ENCODE measurements at places on chromosomes 7 and 10.

DNA sequence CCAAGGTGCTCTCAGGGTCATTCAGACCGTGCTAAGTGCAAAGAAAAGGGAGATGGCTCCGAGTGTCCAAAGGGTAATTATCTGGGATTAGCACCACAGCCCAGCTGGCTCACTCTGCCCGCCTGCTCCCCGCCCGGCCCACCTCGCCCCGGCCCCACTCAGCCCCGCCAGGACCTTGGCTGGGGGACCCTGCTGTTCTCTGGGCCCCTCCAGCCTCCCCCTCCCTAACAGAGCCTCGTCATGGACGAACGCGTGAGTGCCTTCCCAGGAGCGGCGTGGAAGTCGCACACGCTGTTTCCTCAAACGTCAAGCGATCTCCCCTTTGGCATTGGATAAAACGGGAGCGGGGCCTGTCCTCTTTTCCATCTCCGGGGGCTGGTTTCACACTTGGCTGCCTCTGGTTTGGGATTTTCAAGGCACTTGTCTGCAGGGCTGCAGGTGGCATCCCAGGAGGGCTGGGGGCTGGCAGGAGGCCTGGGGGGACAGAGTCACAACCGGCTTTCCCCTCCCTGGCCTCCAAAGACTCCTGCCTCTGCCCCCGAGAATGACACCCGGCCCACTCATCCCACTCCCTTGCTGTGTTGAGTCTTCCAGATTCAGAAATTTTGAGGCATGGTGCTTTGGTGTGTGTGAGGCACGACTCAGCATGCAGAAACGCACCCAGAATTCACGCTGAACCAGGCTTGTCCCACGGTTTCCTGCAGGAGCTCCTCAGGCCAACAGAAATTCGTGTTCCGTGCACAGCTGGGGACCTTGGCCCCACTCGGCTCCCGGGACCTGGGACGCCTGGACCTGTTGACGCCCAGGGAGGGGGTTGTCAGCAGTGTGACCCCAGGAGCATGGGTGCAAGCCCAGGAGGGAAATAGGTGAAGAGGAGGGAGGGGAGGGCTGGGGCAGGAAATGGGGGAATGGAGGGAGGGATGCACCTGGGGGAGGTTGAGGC lies 110.0 kb downstream of the PDGFA start:
- DNase-seq, result no peak

DNA sequence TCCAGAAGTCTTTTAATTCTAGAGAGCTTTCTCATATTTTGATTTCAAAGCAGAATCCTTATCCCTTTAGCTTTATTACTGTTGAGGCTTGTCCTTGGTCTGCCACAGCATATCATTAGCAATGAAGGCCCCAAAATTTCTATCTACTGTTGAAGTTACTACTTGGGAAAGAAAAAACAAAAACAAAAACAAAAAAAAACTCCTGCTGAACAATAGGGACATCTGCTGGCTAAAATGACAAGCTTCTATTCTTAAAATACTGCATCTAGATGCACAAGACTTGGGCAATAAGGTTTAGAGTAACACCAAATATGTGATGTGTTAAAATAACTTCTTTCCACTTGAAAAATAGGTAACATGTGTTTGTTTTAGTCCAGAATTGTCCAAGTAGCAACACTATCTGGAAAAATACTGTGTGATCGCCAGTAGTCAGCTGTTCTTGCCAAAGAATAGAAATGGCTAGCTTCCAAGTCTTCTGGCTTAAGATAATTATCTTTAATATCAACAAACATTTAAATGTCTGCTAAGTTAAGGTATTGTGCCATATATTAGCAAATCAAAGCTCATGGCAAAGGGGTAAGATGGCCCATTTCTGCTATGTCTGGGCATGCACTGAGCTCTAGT lies 3.8 kb upstream of the DMTF1 start:
- DNase-seq, result no peak

DNA sequence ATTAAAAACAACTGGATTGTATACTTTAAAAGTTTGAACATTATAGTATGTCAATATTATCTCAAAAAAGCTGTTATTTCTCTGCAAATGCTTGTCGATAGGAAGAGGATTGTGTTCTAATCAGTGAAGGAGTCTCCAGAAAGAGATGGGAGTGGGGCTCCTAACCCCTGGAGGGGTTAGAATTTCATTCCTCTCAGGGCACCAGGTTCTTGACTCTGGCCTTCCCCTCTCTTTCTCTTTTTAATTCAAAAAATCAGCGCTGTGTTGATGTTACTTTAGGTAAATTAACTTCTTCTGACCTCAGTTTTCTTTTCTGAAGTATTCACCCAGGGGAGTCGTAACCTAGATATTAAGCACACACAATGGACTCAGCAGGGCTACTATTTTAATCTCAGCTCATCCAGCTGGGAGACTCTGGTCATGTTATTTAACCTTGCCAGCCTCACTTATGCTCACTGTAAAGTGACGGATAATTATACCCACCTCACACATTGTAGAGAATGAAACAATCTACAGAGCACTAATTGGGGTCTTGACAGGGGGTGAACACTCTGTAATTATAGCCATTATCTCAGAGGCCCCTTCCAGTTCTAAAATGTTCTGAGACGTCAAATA lies 59.4 kb downstream of the GCC1 start:
- no peak for DNase-seq

GRCh38 chr7:140607441-140607989 lies 33.1 kb downstream of the DENND2A start:
- DNase-seq, result no peak

- no peak for DNase-seq
These were observed 59.7 kb upstream of the CDK14 start for GRCh38 chr7:90536449-90536848.

DNA sequence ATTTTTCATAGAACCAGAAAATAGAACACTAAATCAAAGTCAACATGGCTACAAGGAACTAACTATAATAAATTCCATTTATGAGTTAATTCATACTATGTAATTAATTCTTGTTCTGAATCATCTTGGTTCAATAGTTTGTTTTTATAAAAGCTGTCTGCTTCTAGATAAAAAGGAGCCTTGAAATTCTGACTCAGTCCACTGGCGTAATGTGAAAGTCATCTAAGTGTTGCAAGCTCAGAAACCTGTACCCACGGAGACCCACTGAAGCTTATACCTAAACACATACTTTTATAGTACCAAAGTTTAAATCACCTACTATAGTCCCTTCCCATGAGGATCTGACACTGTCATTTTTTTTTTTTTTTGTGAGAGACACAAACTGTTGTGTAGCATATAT lies 489.4 kb downstream of the SEMA3D start:
- DNase-seq, result no peak

DNA sequence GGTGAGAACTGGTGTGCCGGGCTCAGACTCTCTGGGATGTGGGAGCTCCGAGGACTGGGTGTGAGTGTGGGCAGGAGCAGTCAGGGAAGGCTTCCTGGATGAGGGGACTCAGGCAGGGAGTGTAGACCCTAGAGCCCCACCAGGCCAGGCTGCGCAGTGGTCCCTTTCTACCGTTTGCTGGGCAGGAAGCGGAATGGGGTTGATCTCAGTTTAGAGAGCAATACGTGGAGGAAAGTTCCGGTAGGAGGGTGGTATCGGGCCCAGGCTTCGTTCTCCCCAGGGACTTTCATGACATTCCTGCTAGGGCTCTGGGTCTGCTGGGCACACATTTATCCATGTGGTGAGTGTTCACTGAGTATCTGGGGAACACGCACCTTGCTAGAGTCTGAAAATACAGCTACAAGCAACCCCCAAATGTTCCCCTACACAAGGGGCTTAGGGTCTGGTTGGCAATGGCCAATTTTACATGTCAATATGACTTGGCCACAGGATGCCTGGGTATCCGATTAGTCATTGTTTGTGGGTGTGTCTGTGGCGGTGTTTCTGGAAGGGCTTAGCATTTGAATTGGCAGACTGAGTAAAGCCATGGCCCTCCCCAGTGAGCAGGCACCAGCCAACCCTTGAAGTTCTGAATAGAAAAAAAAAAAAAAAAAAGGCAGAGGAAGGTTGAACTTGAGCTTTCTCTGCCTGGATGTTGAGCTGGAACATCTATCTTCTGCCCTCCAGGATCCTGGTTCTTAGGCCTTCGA lies 20.8 kb downstream of the GHRHR start:
- DNase-seq, result no peak

DNA sequence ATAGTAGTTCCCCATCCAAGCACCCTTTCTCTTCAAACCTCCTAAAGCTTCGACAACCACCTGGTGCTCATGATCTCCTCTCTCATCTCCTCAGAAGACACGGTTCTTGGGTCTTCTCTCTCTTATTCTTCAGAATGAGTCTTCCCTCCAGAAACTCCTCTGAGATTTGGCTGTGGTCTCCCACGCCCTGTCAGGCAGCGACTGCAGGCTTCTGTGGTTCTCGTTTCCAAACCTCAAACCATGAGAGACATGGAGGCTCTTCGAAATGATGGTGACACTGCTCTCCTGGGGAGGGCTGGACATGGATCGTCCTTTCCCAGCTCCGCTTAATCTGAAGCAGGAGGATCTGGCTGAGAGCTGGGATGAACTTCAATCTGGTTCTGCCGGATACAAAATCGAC lies 78.6 kb upstream of the PITRM1 start:
- DNase-seq, result no peak

GRCh38 chr7:15525652-15526263 lies 36.1 kb downstream of the AGMO start:
- no peak for DNase-seq

- DNase-seq, result no peak
These were observed 120.1 kb downstream of the PTPN20 start for GRCh38 chr10:47031211-47031900.

DNA sequence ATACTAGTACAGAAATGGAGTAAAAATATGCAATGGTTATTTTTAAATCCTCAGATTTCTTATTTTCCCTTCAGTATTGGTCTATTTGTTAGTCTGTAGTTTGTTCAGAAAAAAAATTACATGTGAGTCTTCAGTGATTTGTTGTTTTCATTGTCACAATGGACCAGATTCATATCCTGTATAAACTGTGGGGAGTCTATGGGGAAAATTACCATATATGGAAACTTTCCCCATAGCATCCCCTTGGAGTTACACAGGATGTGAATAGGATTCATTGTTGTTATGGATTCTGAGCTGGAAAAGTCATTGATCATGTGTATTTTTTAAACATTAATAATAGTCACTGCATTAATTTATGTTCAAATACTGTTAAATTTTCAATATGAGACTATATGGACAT lies 72.6 kb downstream of the ST7 start:
- DNase-seq, result no peak

DNA sequence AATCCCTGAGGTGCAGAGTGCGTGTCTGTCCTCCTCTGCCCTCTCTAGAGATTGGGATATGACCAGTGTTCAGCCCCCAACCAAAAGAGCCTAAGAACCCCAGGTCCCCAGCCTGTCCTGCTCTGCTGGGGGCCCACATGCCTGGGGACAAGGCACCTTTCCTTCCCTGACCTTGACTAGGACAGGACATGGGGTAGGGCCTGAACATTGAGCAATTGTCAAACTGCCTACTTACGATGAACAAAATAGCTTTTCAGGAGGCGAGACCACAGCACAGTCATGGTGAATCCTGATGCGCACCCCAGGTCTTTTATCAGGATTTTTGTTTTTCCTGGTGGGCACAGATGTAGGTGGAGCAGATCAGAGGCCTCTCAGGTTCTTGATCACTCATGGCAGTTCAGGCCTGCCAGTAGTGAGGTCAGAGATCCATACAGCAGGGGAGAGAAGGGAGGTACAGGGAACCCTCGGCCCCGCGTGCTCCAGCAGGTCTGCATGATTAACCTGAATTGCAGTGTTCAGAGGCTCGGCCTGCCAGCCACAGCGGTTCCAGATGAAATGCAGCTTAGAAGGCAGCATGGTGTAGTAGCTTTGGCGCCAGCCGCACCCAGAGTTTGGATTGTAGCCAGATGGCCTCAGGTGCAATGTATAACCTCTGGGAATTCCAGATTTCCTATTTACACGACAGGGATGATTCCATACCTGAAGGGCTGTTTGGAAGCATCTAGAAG lies 191.3 kb downstream of the CUX1 start:
- no peak for DNase-seq

- no peak for DNase-seq
These were observed 65.9 kb upstream of the MEOX2 start for GRCh38 chr7:15752377-15752776.

DNA sequence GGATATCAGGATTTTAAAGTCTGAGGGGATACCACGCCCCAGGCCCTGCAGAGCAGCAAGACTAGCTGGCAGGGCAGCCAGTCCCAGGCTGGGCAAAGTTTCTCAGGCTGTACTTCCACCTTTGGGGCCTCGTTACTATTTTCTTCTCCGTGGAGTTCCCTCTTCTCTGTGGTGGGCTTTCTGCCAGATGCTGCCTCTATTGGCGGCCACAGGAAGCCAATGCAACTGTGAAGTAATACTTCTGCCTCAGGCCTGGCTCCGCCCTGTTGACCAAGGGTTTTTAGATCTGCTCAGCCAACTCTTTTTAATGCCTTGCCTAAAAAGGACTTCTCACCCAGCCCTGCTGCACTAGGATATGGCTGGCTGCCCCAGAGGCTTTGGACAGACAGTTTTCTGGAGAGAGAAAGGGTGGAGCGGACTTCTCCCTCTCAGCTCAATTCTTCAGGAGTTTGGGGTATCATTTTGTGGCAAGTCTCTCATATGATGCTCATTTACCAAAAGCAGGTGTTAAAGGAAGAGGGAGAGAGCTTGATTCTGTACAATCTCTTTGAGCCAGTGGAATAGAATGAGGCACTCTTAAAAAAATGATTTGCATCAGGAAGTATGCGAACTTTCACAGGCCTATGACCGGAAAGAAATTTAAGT lies 67.4 kb downstream of the HHEX start:
- DNase-seq, result no peak

DNA sequence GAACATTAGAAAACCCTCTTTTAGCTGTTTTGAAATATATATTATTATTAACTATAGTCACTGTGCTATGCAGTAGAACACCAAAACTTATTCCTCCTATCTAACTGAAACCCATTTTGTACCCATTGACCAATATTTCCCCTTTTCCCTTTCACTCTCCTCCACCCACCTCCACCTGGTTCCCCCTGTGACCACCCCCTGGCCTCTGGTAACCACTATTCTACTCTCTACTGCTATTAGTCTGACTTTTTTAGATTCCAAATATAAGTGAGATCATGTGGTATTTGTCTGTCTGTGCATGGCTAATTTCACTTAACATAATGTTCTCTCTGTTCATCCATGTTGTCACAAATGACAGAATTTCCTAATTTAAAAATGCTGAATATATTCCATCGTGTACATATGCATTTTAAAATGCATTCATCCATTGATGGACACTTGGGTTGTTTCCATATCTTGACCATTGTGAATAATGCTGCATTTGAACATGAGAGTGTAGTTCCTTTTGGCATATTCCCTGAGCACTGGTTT lies 18.7 kb downstream of the TBC1D12 start:
- DNase-seq, result no peak

DNA sequence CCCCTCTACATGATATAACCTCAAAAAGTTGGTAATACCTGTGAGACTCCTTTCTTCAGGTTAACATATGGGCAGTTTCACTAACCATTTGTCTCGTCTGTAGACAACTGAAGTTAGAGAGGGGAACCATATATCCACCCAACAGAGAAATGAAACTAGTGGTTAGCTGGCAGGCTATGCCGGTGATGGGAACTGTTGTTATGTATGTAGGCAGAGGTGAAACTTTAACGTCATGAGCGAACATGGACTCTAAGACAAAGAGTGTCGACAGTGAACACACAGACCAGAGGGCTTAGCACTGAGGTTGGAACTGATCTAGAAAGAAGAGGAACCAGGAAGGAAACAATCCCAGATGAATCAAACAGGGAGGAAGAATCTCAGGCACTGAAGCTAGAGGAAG lies 112.4 kb downstream of the ELMO1 start:
- DNase-seq, result no peak

GRCh38 chr10:47246406-47247147 lies 53.4 kb upstream of the GDF10 start:
- no peak for DNase-seq

Data from effector CD8-positive, alpha-beta T cell (primary cell).